ENCODE measurements at places on chromosomes 11 and 22.
A peak's percentile ranks its signal among the peaks of the same experiment; 100 is the strongest.

- no peak for DNase-seq
Observed at GRCh38 chr11:112016765-112017376, 8.3 kb upstream of the DLAT start.

- no peak for DNase-seq
Observed at GRCh38 chr22:22235558-22235957, 9.0 kb upstream of the VPREB1 start.

DNA sequence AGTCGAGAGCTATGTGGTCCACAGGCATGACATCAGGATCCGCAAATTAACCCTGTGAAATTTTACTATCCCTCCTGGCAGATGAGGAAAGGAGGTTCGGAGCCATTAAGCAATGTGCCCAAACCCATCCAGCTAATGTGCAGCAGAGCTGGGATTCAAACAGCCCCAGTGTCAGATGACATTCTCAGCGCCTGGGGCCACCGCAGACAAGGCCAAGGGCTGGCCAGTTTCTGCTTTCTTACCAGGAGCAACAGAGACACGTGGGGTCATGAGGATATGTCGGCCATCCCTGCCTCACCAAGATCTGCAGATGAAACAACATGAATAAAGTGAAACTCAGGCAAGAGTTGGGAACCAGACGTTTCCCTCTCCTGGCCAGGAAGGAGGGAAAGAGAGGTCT lies 110.2 kb downstream of the TENM4 start:
- no peak for DNase-seq

- peak; percentile 51 for DNase-seq
Observed at GRCh38 chr22:50396751-50397370, 53.7 kb downstream of the PPP6R2 start.

DNA sequence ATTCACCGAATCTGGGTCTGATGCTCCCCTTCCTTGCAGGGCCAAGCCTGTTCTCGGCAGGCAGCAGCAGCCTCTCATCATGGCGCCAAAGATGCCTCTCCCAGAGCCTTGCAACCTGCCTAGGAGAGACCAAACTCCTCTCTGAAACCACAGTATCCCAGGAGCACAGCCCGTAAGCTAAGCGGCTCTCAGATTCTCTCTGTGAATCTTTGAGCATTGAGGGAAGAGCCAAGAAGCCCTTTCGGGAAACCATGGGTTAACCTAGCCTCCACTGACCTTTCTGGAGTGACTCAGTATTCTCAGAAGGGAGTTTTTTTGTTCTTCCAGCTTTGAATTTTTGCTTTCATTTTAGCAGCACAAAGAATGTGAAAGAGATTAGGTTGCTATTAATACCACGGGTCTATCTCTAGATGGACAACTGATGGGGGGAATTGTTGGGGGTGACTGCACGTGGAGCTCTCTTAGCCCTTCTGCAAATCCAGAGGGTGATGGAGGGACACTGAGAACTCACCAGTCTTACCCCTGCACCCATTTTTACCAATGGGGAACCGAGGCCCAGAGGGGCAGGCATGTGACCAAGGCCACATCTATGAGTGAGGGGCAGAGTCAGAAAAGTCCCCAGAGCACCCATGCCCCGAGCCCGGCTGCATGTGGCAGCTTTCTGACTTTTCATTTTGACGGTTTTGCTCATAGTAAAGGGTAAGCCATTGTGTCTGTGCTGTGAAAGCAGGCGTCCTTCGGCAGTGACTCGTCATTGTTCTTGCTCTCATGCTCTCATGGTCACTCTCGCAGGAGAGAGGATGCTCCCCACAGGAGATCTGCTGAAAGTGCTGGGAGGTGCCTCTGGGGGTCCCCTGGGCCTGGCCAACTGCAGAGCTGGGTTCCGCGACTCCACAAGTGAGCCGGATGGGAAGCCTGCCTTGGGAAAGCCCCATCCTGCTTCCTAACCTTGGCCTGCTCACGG lies 36.0 kb downstream of the IRAG1 start:
- DNase-seq, result peak; percentile 56

- DNase-seq, result peak; percentile 37
Observed at GRCh38 chr22:16932577-16932976, 75.4 kb downstream of the GAB4 start.

- DNase-seq, result no peak
Observed at GRCh38 chr22:24086310-24086709, 75.2 kb downstream of the CABIN1 start.

GRCh38 chr11:12508151-12508751 lies 130.9 kb downstream of the PARVA start:
- no peak for DNase-seq

DNA sequence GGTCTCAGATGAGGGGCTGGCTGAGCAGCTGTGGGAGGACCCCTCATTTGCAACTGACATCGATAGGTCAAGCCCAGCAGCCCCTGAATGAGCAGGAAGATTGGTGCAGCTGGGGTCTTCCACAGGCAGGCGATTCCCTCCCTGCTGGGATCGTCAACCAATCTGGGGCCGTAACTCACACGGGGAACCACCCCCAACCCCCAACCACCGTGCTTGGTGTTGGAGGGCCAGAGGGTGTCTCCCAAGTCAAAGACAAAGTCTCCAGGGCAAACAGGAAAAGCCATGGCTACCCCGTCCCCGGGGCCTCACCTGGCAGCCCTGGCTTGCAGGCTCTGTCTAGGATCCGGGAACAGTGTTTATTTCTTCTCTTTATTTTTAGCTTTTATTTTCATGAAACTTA lies 26.9 kb upstream of the SCUBE1 start:
- DNase-seq, result no peak

GRCh38 chr22:35957589-35957988 lies 71.0 kb downstream of the RBFOX2 start:
- DNase-seq, result no peak

DNA sequence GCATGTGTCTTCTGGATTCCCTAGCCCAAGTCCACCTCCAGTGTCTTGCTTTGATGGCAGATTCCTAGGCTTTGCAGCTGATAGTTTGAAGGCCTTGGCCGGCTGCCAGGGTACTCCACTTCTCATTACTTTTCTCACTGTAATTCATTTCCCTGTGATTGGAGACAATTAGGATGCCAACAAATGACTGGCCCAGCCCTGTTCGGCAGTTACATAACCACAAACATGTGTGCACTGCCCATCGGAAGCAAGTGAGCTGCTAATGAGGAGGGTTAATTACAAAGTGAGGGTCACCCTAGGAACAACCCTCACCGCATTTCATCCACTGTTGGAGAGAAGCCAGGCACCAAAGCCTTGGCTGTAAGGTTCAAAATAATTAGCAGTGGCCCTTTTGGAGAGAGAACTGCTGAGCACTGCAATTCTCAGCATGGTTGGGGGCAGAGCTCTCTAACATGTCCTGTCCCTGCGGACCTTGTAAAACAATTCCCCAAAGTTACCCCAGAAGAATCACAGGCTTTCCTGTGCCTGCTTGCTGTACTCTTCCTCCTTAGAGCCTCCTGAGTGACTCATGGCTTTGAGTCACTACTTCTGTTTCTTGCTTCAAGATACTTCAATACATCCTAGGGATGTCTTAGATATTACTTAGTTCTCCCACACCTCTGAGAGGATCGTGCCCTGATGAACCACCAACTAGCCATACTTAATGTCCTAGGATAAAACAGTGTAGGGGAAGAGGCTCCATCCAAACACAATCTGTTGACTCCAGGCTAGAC lies 109.7 kb upstream of the GALNT18 start:
- no peak for DNase-seq

GRCh38 chr11:134751031-134751585 lies 339.1 kb upstream of the B3GAT1 start:
- no peak for DNase-seq

GRCh38 chr22:19671316-19671715 lies 43.0 kb upstream of the SEPTIN5 start:
- no peak for DNase-seq

- no peak for DNase-seq
Observed at GRCh38 chr11:38252620-38253019, 1654.6 kb upstream of the RAG2 start.

DNA sequence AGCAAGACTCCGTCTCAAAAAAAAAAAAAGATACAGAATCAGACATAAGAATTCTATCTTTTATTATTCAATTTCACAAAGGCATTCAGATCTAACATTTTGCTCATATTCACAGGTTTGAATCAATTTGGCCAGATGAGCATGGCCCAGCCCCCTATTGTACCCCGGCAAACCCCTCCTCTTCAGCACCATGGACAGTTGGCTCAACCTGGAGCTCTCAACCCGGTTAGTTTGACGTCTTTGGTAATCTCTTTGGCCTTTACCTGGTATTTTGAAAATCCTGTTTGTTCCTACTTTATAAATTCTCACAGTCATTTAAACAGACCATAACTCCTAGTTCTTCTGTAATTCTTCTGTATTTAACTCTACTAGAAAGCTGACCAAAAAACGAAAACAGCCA lies 55.3 kb downstream of the EP300 start:
- no peak for DNase-seq

DNA sequence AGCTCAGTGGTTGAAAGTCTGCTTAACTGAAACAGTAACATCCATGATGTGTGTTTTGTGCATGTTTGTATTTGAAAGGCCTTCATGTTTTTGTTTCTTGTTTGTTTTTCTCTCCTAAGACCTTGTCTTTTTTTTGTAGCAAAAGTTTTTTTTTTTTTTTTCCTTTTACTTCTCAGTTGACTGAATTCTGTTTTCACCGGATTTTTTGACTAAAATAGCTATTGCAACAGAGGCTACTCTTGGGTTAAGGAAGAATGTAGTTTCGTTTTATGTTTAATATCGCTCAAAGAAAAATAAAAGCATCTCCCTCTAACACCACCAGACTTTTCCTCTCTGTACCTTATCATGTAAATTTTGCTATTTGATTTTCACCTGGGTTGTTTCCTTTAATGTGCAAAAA lies 15.1 kb downstream of the APOL6 start:
- DNase-seq, result no peak

- DNase-seq, result no peak
Observed at GRCh38 chr11:112033902-112034301, 8.7 kb downstream of the DLAT start.

GRCh38 chr22:40533712-40534378 lies 102.7 kb downstream of the MRTFA start:
- peak; percentile 64 for DNase-seq

DNA sequence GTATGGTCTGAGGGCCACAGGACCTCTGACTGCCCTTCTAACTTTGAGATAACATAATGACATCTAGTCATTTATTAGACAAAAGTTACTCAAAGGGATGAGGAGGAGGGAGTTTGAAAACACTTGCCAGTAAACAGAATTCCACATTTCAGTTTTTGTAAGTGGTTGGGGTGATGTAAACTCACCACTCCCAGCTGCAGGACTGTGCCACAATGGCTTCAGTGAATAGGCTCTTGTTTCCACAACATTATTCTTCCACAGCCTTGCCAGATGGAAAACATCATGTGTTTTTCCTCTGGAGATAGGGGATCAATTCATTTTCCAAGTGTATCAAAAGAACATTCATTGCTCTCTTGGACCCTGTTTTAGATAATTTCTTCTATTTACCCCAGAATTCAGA lies 147.2 kb upstream of the BDNF start:
- no peak for DNase-seq

GRCh38 chr22:35197071-35197470 lies 60.2 kb upstream of the HMGXB4 start:
- DNase-seq, result no peak

- DNase-seq, result no peak
Observed at GRCh38 chr11:123186286-123186685, 8.8 kb downstream of the CLMP start.

DNA sequence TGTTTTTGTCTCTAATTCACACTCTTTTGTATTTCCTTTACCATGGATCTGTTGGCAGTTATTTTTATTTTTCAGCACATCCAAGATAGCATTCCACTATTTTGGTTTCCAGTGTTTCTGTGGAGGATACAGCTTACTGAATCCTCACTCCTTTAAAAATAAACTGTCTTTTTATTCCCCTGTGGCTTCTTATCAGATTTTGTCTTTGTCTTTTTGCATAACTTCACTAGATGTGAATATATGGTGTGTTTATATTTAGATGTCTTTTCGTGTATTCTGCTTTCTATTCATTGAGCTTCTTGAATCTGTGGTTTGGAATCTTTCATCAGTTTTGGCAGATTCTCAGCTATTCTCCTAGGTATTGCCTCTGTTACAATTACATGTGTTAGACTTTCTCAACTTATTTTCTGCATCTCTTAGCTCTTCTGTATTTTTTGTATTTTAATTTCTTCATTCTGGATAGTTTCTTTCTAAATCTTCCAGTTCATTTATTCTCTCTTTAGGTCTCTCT lies 7.4 kb upstream of the ATXN10 start:
- no peak for DNase-seq

DNA sequence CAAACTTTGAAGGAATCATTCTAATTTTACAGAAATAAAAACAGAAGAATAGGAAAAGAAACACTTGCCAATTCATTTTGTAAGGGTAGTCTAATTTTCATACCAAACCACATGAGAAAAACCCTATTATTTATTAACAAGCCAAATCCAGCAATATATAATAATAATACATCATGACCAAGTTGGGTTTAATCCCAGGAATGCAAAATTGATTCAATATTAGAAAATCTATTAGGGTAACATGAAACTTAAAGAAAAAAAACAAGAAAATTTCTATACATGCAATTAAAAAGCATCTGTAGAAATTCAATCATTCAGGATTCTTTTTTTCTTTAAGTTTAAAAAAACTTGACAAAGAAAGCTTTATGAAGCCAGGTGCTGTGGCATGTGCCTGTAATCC lies 16.8 kb downstream of the MAPK1 start:
- DNase-seq, result no peak

DNA sequence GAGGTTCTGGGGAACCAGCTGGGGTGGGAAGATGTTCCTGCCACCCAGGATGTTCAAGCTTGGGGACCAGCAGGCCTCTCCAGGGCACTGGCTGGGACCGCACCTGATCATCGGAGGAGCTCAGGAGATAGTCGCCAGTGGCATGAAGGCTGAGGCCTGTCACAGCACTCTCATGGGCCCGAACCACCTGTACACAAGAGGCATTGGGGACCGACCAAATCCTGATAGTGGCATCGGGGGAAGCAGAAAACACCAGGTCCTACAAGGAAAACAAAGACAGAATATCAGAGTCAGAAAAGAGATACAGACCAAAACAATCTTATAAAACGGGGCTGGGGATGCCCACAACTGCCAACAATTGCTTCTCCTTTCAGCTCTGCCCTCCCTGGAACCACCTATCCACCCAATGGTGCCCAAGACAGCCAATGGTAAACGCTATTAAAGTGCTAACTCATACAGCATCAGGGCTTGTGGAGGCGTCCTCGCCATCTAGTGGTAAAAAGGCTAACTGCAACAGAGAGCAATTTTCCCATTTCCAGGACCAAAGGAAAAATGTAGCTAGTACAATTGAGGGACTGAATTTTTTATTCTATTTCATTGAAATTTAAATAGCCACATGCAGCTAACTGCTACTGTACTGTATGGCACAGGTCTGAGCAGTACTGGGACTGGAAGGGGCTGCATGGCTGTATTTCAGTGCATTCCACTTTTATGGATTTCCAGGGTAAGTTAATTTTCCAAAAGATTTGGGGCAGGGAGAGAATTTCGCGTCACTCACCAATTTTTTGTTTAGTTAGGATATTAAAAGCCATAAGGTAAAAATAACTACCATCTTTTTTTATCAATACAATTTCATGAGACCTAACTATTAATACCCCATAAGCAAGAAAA lies 7.1 kb downstream of the PRPF19 start:
- DNase-seq, result peak; percentile 72
